ENCODE measurements at places on chromosomes 12 and 14.

DNA sequence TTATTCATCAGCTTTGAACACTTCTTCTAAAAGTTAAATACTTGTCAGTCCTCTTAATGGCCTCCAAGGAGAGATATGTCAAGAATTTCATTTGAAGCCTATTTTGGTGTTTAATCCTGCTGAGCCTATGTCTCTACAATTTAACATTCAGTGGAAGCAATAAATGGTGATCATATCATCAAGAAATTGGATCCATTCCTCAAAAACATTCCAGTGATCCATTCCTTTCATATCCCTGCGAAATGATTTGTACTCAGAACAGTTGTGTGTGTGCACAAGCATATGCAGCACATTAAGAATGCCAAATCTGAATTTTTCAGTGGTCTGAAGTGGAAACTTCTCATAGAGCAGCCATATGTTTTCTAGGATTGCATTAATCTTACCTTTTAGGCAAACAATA lies 373.7 kb upstream of the SYT1 start:
- DNase-seq: no peak

GRCh38 chr12:128991716-128992115 lies 138.4 kb downstream of the GLT1D1 start:
- DNase-seq: no peak

GRCh38 chr12:111361717-111362576 lies 6.9 kb downstream of the PHETA1 start:
- no peak for DNase-seq

DNA sequence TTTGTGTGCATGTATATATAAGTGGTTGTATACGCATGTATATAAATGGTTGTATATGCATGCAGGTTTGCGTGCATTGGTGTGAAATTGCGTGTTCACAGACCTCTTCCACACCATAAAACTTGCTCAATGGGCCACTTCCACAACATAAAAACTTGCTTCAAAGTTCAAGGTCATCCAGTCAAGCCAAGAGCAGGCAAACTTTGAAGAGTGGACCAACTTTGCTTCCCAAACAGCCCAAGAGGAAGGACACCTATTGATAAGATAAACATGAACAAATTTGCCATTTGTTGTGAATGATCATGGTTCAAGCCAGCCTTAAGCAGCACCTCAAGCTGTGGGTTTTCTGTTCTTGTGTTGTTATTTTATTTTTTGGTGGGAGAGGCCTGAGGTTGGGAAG lies 25.2 kb upstream of the PPP1CC start:
- DNase-seq: no peak

DNA sequence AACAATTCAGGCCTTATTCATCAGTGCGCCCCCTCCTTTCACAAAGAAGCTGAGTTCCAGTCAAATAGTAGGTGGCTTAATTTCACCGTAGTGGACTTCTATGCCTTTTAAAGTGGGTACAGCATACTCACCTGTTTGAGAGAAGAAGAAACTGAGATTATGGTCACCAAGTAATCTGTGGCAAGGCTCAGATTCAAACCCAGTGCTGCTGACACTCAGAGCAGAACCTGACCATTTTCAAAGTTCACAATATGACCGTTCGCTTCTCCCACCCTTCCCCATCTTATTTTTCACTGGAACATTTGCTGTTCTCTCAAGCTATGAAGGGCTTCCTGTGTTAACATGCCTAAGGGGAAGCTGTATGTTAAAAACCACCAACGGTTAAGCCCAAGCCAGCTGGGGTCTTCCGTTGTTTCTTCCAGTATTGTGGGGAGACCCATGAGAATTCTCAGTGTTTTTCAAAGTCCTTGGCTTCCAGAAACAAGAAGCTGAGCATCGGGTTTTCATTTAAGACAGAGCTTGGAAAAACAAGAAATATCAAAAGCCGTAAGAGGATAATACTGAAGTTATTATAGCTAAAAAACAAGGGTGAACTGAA lies 6.1 kb upstream of the PSMA6 start:
- DNase-seq: peak; percentile 45

DNA sequence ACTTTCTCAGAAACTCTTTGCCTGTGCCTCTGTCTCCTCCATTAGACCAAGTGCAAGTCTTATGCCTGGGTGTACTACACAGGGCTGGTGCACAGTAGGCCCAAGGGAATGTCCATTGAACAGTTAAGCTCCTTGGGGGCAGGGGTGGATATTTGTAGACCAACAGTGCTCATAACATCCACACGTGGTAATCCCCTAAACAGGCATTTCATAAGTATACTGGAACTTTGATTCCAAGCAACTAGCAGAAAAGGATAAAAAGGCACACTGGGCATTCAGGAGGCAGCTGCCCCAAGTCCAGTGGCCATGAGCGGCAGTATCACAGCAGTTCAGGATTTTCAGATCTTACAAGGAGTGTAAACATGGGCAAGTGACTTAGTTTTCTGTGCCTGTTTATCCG lies 16.8 kb downstream of the NUAK1 start:
- no peak for DNase-seq

DNA sequence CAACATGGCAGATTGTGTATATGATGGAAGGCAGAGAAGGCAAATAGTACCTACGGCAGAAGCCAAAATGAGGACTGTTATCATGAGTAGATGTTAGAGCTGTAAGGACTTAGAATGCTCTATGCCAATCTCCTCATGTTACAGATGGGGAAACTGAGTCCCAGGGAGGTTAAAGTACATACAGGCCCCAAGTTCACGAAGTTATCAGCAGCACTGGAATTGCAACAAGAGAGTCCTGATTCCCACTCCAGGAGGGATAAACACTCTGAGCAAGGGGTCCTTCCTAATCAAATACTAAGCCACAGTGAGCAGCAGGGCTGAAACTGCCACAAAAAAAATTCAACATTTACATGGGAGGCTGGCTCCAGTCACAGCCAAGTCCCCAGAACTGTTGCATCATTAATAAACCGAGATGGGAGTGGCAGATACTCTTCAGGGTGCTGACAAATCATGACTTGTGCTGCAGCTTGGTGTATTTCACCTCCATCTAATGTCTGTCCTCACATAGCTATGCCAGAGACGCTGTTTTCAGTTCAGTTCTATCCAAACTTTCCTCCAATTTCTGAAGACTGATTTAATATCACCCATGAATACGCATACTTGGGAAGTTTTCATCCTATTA lies 24.2 kb downstream of the NUAK1 start:
- DNase-seq: no peak
